ENCODE measurements at places on chromosomes 11 and 22.

DNA sequence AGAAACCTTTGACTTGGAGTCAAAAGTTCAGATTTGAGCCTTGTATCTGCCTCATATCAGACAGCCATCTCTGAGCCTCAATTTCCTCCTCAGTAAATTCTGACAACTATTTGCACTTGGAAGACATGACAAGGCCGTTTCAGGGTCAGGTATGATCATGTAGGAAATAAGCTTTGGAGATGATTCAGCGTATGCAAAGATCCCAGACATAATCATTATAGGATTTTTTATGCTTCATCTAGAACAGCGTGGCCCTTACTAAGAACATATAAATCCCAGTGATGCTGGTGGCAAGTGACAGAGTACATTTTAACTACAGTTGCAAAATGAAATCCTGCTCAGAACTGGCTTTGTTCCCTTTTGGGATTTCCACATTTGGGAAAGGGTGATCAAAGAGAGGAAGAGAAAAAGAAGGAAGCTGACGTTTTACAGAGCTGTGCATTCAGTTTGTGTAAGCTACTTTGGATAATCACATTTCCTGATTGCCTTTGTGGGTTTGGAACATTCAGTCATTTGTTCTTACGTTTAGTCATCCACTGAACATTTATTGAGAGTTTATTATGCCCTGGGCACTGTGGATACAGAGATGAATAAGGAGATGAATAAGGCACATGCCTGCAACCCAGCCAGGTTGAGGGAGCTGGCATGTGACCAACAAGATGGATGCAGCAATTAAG is 81.9 kb upstream of the HEPHL1 start:
- peak; percentile 8 for DNase-seq

DNA sequence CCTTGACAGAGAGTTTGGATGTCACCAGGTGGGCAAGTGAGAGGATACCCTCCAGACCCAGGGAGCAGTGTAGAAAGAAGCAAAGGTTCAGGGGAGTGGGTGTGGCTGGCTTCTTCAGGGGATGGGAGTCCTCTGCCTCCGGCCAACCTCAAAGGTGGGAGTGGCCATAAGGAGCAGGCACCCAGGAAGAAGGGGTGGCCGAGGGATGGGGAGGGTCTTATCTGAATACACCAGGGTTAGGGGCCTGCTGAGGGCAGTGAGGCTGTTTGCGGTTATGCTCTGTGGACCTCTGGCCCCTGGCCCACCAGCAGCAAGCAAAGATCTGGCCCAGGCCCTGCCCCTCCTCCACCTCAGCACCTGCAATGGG is 6.2 kb downstream of the NFAM1 start:
- DNase-seq, result no peak

GRCh38 chr11:69495441-69496201 is 14.2 kb downstream of the LINC01488 start:
- DNase-seq, result no peak

- DNase-seq, result peak; percentile 34
Measured at GRCh38 chr11:61684870-61685616, 4.9 kb downstream of the DAGLA start.

- no peak for DNase-seq
Measured at GRCh38 chr22:26663374-26663923, 6.1 kb downstream of the MIAT start.

GRCh38 chr11:77211594-77212251 is 83.7 kb downstream of the MYO7A start:
- DNase-seq, result no peak

DNA sequence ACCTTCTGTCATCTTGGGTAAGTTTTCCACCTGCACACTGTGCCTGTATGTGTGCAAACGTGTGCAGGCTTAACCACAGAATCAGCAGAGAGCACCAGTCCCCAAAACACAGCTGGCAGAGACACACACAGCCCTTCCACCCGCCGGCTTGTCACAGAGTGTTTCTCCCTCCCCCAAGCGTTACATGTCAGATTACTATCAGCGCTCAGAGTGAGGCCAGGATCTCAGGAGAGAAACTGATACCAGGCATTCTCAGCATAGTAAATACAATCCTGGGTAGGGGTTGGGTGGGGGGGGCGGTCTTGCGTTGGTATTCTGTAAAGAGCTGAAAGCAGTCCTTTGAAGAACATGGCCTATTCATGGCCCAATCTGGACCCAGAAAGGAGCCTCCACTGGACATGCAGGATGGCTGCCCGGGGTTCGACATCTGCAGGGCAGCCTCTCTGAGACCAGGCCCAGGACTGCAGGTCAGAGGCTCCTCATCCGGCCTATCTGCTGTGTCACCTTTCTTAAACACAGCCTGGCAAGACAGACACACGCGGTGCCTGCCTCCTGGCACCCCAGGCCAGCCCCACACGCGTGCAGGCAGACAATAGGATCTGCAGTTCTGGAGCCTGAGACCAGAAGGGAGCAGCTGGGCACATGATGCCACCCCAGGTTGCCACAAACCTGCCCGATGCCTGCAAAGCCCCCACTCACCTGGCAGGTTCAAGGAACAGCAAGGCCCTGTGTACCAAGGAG is 1.7 kb downstream of the OSBPL5 start:
- no peak for DNase-seq

DNA sequence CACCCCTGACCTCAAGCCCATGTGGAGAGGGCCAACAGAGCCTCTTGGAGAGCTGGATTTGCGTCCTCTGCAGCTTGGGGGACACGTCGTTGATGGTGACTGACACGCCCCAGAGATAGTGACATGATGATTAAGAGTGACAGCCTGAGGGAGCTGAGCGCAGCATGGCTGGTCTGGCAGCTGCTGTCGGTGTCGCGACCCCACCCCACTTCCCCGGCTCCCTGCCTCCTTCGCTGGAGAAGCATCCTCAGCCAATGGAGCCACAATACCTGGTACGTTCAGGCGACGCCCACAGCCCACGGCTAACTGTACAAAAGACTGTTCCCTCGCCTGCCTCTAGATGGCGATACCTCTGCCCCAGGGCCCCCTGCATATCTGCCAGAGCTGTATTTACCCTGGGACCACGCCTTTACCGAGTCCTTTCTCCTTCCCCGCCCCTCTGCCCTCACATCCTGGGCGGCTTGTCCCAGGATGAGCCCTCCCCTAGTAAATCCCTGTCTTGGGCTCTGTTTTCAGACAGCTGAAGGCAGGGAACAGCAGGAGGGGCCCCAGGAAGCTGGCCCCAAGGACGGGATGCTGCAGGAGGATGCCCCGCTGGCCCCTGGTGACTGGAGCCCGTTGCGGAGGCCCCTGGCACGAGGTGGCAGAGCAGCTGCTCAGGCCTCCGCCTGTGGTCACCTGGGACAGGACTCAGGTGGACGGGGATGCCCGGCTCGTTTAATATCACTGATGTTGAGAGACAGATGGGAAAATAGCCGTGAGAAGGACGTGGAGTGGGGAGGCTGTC is 90.6 kb downstream of the RPS6KA4 start:
- DNase-seq, result peak; percentile 51

- no peak for DNase-seq
Measured at GRCh38 chr11:30432178-30432577, 109.3 kb downstream of the ARL14EP start.

DNA sequence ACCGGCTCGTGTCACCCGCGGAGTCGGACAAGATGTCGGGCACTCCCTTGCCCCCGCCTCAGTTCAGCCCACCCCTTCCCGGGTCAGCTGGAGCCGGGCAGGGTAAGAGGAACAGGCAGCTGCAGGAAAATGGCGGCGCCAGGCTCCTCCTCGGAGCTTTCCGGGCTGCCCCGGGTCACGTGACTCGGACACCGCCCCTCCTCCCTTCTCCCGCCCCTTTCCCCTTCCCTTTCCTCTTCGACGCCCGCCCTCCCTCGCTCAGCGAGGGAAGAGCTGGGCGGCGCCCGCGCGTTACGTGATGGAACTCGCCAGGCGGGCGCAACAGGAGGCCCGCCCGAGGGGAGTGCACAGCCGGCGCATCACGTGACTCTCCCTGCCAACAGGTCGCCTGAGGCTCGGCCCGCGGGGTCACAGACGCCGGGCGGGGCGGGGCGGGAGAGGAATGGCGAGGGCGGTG is at the start of gene PICALM:
PICALM (minus strand) TSS at position 134 of the 457 bp plus-strand sequence. CDS start 304 bp downstream, outside the sequence.
- DNase-seq, result peak; percentile 100

- DNase-seq, result peak; percentile 58
Measured at GRCh38 chr11:79439410-79439885, 1.4 kb downstream of the TENM4 start.

DNA sequence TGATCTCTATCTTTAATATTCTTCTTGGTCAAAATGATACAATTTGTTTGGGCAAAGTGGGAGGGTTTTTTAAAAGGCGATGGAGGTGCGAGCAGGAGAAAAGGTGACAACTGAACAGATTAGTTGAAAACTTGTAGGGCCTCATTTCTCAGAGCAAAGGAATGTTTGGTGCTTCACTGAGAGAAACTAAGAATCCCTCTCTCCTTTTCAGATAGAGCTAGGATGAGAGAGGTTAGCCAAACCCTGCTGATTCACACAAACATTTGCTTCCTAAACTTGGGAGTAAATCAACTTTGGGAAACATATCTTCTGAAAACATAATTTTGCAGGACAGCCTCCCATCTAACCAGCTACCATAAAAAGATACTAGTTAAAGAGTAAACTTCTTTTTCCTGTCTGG is 57.0 kb downstream of the PHF21A start:
- DNase-seq, result peak; percentile 26

DNA sequence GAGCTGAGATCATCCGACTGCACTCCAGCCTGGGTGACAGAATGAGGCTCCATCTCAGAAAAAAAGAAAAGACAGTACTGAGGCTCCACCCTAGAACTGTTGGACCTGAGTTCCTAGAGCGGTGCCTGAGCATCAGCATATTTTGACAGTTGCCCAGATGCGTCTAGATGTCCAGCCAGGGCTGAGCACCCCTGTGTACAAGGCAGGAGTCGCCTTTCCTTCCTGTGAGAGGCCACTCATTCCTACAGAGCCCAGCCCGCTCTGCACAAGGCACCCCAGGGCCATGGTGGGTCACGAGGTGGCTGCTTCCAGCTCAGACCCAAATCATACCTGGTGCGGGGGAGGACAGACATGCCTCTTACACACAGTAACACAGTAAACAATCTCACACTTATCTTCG is 15.9 kb downstream of the SAMM50 start:
- DNase-seq, result no peak

GRCh38 chr11:2530131-2530854 is 85.5 kb downstream of the KCNQ1 start:
- no peak for DNase-seq

DNA sequence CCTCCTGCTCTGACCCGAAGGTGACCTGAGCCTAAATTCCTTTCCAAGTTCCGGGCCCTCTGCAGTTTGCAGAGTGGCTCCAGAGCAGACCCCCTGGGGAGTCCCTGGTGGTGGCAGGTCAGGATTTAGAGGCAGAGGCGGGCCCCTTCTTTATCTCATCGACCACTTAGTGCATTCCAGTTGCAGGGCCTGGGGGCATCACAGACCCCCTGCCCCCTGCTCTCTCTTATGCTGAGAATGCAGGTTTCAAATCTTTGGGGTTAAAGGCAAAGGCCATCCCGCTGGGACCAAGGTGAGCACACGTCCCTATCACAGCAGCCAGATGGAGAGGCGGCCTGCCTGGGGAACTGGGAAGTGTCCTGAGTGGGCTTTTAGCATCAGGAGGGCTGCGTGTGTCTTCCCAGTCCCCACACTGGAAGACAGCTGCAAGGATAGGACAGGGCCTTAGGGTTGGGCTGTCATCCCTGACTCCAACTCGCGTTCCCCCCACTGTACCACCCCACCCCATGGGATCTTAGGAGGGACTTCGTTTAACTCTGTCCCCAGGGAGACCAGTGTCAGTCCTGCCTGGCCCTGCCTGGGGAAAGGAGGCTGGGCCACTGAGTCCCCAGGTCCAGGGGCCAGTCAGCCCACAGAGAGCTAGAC is 11.3 kb downstream of the DERL3 start:
- no peak for DNase-seq

DNA sequence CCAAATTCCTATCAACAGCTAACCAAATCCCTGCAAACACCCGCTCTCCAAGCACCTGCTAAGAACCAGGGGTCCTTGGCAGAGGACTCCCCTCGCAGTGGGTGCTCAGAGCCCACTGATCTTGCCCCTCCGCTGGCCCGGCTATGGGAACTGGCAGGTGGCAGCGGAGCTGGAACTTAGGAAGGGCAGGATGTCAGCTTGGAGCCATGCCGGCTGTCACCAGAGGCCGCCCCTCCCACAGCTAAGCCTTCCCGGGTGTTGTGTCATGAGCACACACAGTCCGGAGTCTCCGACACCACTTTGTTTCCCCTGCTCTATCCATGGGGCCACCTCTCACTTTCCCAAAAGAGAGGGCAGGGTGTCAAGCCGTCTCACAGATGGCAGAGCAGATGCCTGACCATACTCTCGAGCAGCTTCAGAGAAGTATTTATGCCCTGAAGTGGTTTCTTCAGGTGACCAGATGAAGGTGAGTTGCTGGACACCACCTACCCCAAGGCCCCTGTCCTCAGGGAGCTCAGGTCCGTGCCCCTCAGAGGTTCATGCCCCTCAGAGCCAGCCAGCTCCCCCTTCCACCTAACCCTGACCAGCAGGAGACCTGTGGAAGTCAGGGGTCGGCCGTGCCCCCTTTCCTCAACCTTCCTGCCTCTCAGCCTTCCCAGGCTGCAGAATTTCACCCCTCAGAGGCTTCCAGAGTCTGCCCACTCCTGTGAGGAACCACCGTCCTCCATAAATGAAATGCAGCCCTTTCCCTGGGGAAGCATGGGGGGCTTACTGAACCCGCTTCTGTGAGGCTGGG is 545.7 kb upstream of the B3GAT1 start:
- DNase-seq, result no peak

GRCh38 chr11:57260937-57261783 is 24.1 kb upstream of the APLNR start:
- DNase-seq, result no peak

DNA sequence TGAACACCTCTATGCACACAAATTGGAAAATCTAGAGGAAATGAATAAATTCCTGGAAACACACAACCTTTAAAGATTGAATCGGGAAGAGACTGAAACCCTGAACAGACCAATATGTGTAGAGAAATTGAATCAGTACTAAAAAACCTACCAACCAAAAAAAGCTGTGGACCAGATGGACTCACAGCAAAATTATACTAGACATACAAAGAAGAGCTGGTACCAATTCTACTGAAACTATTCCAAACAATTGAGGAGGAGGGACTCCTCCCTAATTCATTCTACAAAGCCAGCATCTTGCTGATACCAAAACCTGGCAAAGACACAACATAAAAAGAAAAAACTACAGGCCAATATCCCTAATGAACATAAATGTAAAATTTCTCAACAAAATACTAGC is 54.4 kb upstream of the SEZ6L start:
- DNase-seq, result no peak

All from fibroblast of skin of right biceps (primary cell).